CD4-positive, alpha-beta T cell (primary cell): ENCODE measurements at places on chromosomes 4 and X. TPM values are rescaled to one million over a fixed set of nuclear protein-coding genes. Genes with fewer than 3 reads are reported as not detected.

DNA sequence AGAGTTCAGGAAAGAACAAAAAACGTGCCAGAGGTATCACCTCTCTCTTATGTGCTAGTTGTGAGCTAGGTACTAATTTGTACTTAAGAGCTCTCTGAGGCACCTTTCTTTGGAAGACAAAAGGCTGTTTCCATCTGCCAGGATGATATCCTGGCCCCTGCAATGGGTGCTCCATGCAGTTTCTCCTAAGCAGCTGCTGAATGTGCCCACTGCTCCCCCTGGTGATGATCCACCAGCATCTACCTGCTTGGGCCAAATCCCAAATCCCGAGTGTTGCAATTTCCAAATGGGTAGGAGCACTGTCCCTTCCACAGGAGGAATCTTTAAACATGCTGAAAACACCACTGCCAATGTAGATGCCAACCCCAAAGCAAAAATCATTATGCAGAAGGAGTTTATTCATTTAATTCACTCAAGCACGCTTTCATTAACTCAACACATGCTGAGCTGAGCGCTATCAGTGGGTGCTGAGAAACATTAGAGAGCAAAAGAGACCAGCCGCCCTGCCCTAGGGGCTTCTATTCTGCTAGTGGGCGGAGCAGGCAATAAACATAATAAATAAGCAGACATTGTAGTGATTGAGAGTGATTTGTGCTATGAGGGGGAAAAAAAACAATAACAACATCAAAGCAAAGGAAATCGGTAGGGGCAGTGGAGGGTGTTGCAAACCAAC, 69.6 kb upstream of the C4orf50 start:
- H3K27ac ChIP-seq, result no peak overlapping the region
- H3K4me1 ChIP-seq, result peaks cover 13% of the 10 kb centered on the region
- DNase-seq, result no peak
- H3K36me3 ChIP-seq, result no peaks in the 10 kb centered on the region

DNA sequence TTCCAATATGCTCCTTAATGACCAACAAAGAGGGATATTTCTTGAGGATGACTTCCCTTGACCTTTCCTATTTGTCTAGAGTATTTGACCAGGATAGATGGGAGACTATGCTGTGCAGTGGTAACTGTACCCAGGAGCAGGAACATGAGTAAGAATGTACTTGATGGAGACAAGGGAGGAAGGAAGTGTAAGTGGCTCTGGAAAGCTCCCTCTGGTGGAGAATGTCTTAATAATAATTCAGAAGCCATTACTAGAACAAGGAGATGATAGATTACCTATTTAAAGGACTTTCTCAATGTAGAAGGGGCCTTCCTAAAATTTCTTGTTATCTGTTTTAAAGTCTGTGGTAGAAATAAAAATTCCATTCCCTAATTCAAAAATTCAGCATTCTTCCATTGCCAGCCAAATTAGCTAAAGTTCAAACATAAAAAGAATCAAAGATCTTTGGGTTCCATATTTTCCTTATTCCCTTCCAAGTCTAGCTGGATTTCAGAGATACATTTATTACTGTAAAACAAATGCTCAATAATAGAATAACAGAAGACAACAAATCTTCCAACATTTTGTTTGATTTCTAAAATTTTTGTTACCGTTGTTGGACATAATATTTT, 83.8 kb downstream of the GRID2 start:
- no peaks in the 10 kb centered on the region for H3K36me3 ChIP-seq
- no peaks in the 10 kb centered on the region for H3K27me3 ChIP-seq
- no peaks in the 10 kb centered on the region for H3K4me1 ChIP-seq

Gene PCYT1B
- not detected for total RNA-seq

GRCh38 chr4:85372966-85373365, 102.0 kb upstream of the ARHGAP24 start:
- no peak overlapping the region for H3K4me3 ChIP-seq
- no peaks in the 10 kb centered on the region for H3K27me3 ChIP-seq
- no peaks in the 10 kb centered on the region for H3K4me1 ChIP-seq
- H3K27ac ChIP-seq, result no peak overlapping the region

Gene TMEM164
- 11.1 TPM for total RNA-seq

DNA sequence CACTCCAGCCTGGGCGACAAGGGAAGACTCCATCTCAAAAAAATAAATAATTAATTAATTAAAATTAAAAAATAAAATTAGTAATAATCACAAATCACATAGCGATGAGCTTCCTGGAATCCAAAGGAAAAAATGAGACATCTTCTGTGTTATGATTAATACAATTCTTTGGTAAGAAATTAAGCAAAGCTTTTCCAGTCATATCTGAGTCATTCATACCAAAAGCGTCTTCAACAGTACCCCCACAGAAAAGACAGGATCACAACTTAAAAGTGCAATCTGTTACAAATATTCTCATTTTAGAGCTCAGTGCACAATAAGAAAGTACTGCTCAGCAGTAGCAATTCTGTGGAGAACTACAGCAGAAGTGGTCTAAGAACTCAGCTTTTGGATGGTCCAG, 168.5 kb upstream of the MXRA5 start:
- DNase-seq, result no peak
- H3K36me3 ChIP-seq, result no peaks in the 10 kb centered on the region
- H3K4me3 ChIP-seq, result no peak overlapping the region
- H3K27me3 ChIP-seq, result no peaks in the 10 kb centered on the region
- no peaks in the 10 kb centered on the region for H3K4me1 ChIP-seq

- no peaks in the 10 kb centered on the region for H3K36me3 ChIP-seq
- no peak for DNase-seq
- no peaks in the 10 kb centered on the region for H3K4me1 ChIP-seq
- no peak overlapping the region for H3K4me3 ChIP-seq
- H3K27ac ChIP-seq, result no peak overlapping the region
Observed at GRCh38 chrX:24226176-24226575, 76.6 kb downstream of the ZFX start.

GRCh38 chrX:12411831-12412230, 273.6 kb downstream of the FRMPD4 start:
- H3K27me3 ChIP-seq, result no peaks in the 10 kb centered on the region
- DNase-seq, result no peak
- no peak overlapping the region for H3K27ac ChIP-seq
- no peaks in the 10 kb centered on the region for H3K4me1 ChIP-seq
- no peak overlapping the region for H3K4me3 ChIP-seq

DNA sequence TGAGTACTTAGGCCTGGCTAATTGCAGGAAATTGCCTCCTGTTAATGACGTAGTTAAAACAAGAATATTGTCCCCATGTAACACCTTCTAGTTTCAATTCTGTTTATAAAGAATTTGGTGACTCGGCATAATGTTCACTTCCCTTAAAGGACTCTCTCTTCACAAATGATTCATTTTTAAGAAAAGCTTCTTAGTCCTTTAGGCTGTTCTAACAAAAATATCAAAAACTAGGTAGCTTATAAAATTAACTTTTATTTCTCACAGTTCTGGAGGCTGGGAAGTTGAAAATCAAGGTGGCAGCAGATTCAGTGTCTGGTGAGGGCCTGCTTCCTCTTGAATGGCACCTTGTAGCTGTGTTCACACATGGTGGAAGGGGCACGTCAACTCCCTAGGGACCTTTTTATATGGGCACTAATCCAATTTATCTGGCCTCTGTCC, 23.8 kb downstream of the COL25A1 start:
- H3K4me1 ChIP-seq, result no peaks in the 10 kb centered on the region
- DNase-seq, result no peak
- no peak overlapping the region for H3K27ac ChIP-seq
- no peaks in the 10 kb centered on the region for H3K36me3 ChIP-seq
- H3K27me3 ChIP-seq, result no peaks in the 10 kb centered on the region

GRCh38 chr4:127052742-127053141, 580.0 kb upstream of the INTU start:
- DNase-seq, result no peak
- no peaks in the 10 kb centered on the region for H3K4me1 ChIP-seq
- H3K36me3 ChIP-seq, result no peaks in the 10 kb centered on the region

GRCh38 chr4:85929961-85930665, 429.7 kb downstream of the MAPK10 start:
- no peaks in the 10 kb centered on the region for H3K36me3 ChIP-seq
- no peak overlapping the region for H3K4me3 ChIP-seq
- no peak for DNase-seq
- no peaks in the 10 kb centered on the region for H3K27me3 ChIP-seq
- no peak overlapping the region for H3K27ac ChIP-seq

DNA sequence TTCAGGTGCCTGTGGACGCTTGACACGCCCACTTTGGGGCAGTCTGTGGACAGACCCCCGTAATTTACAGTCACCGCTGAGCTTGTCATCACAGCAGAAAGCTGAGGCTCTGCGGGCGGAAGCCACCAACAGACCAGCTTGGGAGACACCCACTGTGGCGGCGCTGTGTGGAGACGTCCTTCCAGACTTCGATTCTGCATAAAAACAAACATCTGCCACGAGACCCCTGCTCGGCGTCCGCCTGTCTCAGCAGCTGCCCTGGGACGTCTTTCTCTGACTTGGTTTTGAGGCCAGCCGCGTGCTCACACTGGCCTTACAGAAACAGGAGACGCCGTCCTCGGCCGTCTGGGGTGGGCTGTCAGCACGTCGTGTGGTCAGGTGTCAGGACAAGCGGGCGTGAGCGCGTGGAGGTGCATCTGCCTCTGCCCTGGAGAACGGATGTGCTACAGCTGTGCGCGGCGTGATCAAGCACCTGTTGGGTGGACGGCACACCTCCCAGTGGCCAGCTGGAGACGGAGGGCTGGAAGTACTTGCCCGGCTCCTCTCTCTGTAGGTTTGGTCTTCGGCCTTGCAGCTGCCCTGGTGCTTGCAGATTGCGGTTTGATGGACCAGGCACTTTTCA, 37.5 kb downstream of the PIGG start:
- H3K4me1 ChIP-seq, result no peaks in the 10 kb centered on the region
- H3K36me3 ChIP-seq, result peaks cover 59% of the 10 kb centered on the region
- H3K27ac ChIP-seq, result no peak overlapping the region
- H3K27me3 ChIP-seq, result no peaks in the 10 kb centered on the region
- no peak for DNase-seq

DNA sequence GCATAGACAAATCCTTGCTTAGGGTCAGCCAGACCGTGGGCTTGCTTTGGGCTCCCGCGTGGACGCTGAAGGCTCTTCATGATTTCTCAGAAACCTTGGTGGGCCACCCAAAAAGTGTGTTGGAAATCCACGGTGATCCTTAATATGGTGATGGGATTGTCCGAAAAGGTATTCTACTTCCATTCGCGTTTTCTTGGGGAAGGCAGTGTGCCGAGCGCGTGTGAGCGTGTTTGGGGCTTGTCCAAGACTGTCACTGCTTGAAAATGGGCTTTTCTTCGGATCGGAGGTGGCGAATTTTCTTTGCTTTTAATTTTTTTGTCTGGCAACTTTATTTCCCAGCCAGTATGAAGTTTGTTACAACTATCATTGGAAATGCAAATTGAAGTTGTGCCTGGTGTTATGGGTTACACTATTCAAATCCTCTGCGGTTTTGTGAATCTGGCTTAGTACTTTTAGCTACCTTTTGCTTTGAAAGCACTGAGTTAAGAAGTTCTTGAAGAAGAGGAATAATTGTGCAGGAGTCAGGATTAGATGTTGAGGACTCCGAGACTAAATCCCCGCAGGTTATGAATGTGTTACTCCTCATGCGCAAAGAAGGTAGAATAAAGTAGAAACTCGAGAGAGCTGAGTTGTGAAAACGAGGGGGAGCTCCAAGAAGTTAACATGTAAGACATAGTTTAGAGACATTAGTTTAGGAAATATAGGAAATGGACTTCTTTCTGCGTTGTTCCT, 3.2 kb downstream of the SPRY1 start:
- H3K27me3 ChIP-seq, result peaks cover 11% of the 10 kb centered on the region
- H3K4me3 ChIP-seq, result peak overlapping the region; percentile 65
- no peak overlapping the region for H3K27ac ChIP-seq
- H3K4me1 ChIP-seq, result peaks cover 33% of the 10 kb centered on the region

Gene XAGE1A
- not detected for total RNA-seq

DNA sequence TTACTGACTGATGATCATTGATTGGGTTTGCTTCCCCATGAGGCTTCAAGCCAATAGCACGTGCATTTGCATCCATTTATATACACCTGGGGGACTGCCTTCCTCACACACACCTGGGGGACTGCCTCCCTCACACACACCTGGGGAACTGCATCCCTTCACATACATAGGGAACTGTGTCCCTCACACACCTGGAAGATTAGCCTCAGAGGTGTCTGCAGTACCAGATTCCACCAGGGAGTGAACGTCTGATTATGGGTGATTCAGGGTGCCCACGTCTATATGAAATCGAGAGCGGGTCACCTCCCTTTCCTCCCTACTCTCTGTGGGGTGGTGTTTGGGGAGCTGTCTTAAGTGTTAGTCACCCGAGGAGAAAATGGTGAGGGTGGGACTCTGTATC, 16.9 kb downstream of the CD99 start:
- DNase-seq, result no peak
- H3K36me3 ChIP-seq, result peaks cover 35% of the 10 kb centered on the region
- H3K4me3 ChIP-seq, result no peak overlapping the region
- H3K27ac ChIP-seq, result no peak overlapping the region
